Suppressor macrophage treated with lipopolysaccharide for 1 hour (primary cell): ENCODE measurements at places on chromosomes 1 and 21.

- DNase-seq, result peak; percentile 81
Measured at GRCh38 chr1:176206006-176206960, 803 bp downstream of the COP1 start.

- no peak for DNase-seq
Measured at GRCh38 chr1:42206164-42206563, 41.6 kb upstream of the GUCA2A start.

- DNase-seq, result no peak
Measured at GRCh38 chr1:67918067-67918466, 84.8 kb upstream of the GNG12 start.

GRCh38 chr1:22229379-22229778 is 86.5 kb upstream of the WNT4 start:
- DNase-seq, result peak; percentile 48

GRCh38 chr21:45640001-45640887 is 3.3 kb upstream of the PCBP3 start:
- DNase-seq, result peak; percentile 26

DNA sequence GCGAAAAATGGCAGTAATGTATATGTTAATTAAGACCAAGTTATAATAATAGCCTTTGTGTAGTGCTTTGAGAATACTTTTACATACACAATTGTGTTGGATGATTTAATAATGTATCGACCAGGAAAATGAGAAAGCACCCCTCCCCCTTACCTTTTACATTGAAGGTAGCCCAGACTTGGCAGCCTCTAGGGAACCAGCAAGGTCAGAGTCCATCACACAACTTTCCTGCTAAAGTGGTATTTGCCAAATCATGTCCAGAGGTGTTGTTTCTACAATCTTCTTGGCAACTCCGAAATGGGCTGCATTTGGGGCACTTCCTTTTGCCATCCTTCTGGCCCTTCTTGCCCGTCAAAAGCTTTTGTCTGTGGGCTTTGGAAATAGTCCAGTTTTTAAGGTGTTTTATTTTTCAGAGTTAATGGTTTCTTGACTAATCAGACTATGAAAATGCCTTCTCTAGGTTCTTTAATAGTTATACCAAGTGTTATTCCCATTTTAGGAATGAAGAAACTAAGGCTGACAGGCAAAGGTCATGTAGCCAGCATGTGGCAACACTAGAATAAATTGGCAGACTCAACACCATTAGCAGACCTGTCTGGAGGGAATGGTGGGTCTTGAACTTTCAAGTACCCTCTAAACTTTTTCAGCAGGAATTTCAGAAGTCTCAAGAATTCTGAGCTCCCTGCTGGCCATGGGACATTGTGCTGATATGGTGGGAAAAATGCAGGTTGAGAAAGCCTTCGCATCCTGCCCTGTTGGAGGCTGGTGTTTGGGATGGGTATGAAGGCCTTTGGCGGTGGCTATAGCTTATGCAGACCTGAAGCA is 6.8 kb downstream of the ATP1A1 start:
- no peak for DNase-seq

- DNase-seq, result no peak
Measured at GRCh38 chr1:71027991-71028390, 19.6 kb downstream of the PTGER3 start.

GRCh38 chr1:175888996-175889395 is 145.6 kb upstream of the TNR start:
- no peak for DNase-seq

DNA sequence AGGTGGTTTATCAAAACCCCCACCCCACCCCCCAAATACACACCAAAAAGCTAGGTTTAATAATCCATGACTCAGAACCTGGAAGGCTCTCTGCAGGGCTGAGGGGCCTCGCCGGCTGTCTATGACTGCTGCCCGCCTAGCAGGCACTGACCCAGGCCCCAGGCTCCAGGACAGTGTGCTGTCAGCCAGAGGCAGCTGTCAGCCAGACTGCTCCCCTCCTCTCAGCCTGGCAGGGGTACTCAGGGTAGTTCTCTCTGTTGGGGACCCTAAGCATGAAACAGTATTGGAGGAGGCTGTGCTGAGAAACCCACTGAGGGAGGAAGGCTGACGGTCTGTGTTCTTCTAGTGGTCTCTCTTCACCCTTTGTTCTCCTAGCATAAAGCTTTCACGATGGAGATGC is 90.3 kb downstream of the CCDC185 start:
- no peak for DNase-seq

GRCh38 chr1:7198664-7199063 is 413.4 kb downstream of the CAMTA1 start:
- DNase-seq, result no peak

GRCh38 chr1:114735479-114735878 is 18.9 kb upstream of the NRAS start:
- no peak for DNase-seq

GRCh38 chr1:12811409-12811784 is 19.8 kb downstream of the PRAMEF11 start:
- DNase-seq, result no peak

DNA sequence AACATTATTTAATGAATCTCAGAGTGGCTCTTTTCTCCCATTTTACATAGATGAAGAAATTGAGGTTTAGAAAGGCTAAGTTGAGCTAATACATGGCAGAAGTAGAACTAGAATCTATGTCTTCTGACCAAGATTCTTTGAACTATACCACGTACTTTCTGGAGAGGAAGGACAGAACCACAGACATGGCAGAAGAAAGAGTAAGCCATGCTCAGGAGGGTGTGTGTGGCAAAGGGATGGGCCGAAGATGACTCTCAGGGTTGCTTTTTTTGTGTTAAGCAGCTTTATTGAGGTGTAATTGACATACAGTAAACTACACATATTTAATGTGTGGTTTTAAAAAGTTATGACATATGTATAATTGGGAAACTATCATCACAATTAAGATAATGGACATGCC is 69.5 kb downstream of the PEX14 start:
- no peak for DNase-seq

DNA sequence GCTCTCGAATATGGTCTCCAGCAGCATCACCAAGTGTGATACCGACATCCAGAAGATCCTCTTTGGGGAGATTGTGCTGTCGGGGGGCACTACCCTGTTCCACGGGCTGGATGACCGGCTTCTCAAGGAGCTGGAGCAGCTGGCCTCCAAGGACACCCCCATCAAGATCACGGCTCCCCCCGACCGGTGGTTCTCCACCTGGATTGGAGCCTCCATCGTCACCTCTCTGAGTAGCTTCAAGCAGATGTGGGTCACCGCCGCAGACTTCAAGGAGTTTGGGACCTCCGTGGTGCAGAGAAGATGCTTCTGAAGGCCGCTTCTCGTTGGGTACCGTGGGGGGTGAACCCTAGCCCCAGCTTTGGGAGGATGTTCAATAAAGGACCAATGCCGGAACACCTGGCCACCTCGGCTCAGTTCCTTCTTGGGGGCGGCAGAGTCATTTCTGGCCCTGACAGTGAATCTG is 1.3 kb downstream of the ACTRT2 start:
- DNase-seq, result no peak

DNA sequence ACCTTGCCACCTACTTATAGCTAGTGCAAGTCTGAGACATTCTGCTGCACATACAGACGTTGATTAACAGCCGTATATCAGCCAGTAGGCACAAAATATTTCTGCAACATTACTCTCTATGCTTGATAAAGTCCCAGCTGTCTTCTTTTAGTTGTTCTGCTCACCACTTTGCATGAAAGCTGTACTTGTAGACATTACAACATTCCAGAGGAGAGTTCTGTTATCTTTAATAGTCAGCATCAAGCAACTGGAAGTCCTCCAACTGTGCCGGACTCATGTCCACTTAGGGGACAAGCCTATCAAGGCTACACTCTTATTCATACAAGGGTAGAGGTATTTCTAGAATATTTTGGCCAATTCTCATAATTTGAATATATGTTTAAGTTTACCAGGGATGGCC is 50.0 kb downstream of the CACHD1 start:
- DNase-seq, result no peak

- DNase-seq, result no peak
Measured at GRCh38 chr1:33397994-33398393, 32.9 kb downstream of the PHC2 start.

- peak; percentile 15 for DNase-seq
Measured at GRCh38 chr1:71572038-71572437, 491.2 kb upstream of the ZRANB2 start.

DNA sequence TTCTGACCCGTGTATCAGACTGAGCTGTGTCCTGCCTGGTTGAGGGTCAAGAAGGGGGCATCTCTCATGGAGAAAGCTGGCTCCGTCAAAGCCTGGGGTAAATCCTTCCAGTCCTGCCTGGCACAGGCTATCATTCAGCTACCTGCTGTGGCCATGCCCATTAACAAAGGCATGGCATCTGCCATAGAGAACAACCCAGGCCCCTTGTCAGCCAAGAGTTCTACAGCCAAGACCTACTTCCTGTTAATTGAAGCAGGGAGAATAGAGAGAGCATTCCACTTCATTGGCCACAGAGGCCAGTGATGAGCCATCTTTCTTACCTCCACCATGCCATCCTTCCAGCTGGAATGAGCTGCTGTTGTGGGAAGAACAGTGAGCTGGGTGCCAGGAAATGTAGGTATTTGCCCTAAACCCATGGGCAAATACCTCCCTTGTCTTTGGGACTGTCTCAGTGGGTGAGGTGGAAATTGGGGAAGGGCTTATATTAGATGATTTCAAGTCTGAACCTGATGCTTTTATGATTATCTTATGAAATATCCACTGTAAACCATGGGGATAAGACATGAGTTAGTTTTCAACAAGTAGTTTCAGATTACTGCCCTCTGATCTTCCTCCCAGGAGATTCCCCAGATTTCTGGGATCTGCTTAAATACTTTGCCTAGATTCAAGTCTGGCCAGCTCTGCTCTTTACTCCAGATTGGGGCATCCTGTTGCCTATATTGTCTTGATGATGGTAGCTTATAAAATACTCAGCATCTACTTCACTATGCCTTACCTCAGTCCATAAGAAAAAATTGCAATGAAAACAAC is 11.2 kb upstream of the KCNQ4 start:
- no peak for DNase-seq

DNA sequence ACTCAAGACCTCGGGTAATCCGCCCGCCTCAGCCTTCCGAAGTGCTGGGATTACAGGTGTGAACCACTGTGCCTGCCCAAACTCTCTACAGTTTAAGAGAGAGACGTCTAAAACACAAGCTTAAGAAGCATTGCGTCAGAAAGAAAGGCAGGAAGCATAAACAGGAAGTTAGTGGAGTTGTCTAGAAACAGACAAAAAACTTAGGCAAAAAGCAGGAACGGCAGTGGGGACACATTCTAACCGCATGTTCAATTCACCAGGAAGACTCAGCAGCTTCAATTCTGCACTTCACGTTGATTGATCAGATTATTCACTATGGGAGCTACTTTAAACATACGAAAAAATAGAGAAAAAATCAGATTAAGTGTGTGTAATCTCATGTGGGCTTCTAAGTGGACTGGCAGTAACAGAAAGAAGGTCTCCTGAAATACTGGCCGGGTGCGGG is 7.4 kb downstream of the CFAP74 start:
- DNase-seq, result peak; percentile 79

GRCh38 chr1:66730462-66730861 is 21.8 kb upstream of the DYNLT5 start:
- DNase-seq, result no peak

DNA sequence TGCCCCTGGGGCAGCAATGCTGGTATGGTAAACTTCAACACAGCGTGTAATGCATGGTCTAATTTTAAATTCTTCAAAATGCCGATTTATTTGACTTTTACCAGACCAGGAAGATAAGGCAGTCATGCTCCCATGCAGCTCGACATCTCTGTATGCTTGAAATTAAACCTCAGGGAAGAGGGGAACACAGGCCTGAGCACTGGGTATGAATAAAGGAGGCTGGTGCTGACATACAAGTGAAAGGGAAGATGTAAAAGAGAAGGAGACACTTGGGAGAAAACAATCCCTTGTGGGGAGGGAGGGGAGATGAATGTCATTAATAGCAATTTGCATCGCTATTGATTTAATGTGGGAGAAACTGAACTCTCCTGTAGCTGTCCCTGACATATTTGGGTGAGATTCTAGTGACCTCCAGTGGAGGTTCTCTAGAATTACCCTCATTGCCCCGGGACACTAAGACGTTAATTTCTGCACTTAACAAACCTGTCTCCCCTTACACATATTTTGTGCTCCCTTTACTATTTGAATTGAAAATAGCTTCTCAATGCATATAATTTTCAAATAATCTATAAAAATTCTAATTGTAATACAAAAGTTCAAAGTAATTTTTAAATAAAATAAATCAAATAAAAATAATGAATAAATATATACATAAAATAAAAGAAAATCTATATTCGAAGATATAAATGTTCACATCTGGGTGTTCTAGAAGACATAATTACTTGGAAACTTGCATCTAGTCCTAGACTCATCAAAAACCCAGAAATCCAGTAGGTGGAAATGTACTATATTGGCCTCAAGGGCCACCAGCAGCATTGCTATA is 283.1 kb downstream of the LMX1A start:
- DNase-seq, result peak; percentile 37

DNA sequence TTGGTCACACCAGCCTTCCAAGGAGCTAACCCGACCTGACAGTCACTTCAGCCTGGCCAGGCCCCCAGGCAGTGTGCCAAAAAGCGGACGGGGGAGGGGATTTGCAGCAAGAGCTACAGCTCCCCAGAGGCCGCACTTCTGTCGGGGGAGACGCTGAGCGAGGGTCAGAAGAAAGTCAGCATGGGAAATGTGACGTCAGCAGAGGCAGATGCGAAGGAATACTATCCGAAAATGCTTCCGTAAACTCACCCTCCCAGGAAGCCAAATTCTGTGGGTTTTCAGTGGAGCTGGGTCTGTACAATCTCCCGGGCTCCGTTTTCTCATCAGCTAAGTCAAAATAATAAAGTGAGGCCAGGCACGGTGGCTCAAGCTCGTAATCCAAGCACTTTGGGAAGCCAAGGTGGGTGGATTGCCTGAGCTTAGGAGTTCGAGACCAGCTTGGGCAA is 28.5 kb upstream of the ECE1 start:
- no peak for DNase-seq
